ENCODE measurements at places on chromosomes 12 and 14.

- no peak for DNase-seq
Observed at GRCh38 chr12:12663644-12664294, 32.2 kb downstream of the GPR19 start.

- DNase-seq = no peak
Observed at GRCh38 chr12:125015680-125016310, 22.4 kb downstream of the BRI3BP start.

DNA sequence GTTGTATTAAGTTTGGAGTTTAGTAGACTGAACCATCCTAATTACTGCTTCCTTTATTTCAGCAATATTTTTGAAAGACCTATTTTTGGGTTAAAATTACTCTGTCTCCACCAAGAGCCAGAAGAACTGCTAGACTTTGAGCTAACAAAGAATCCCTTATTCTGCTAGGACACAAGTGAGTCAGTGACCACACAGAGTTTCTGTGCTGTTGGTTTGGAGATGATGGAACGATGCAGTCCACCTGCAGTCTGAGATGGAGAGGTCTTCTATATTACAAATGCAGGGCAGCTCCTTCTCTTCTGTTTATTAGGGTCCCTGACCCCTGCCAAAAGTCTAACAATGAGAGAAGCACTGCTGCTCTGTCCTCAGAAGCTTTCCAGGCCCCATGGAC is 6.7 kb upstream of the STXBP6 start:
- no peak for DNase-seq

DNA sequence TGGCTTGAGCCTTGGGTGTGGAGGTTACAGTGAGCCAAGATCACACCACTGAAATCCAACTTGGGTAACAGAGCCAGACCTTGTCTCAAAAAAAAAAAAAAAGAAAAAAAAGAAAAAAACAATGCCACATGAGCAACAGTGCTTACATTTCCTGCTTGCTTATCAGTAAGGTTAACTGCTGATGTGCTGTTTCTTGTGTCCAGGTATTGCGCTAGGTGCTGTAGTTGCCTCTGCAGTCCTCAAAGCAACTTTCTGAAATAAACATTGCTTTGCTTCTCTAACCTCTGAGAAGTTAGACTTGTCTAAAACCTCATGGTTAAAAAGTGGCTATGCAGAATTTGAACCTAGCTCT is 24.7 kb downstream of the RNF34 start:
- DNase-seq = no peak

GRCh38 chr14:73283608-73284379 is 46.5 kb downstream of the PAPLN start:
- no peak for DNase-seq

DNA sequence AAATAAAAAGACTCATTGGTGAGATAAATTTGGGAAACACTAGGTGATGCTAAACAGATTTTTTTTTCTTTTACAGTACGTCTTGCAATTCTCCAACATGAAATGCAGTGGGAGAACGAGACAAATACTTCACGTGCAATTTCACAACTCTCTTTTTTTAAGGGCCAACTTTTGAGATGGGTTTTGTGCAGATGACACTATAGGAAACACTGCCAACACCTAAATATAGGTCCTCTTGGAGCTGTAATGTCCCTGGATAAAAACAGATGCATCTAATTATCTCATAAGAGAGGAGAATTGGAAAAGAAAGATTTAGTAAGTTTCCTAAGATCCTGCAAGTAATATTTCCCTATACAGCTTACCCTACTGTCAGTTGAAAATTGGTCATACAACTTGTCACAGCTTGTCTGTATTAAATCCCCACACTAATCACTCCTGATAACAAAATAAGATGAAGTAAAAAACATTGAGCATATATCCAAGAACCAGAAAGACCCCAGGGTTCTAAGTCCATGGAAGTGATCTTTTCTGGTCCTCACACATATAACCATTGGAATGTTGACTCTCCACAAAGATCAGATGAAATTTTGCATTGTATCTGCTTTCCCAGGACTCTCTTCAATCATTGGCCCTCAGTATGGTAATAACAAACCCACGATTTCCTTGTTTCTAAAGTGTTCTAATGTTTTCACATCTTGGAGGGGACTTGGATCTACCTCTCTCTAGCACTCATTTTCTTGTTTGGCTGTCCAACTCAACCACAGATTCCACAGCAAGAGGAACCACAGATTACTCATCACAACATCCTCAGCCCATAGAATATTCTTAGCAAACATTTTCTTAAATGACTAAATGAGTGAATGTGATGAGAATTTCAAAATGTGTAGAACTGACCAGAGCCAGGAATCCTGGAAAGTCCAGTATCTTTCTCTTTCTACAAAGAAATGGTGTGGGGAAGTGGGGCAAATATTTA is 769.4 kb upstream of the USP15 start:
- no peak for DNase-seq

DNA sequence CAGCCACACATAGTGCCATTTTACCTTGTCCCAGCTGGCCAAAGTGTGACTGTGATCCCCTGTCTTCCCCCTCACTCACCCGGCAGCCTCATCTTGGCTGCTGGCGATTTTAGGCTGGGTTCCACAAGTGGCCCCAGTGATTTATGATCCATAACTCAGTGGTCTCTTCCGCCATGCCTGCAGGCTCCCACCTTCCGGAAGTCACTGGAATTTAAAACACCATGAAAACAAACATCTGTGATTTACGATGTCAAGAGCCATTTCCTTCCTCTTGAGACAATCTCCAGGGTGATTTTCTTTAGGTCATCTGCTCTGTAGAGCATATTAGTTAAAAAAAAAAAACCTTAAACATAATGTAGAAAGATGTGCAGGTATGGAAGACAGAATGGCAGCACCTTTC is 282.3 kb downstream of the CACNA1C start:
- DNase-seq = no peak
